ENCODE measurements at places on chromosomes 2 and 18.

DNA sequence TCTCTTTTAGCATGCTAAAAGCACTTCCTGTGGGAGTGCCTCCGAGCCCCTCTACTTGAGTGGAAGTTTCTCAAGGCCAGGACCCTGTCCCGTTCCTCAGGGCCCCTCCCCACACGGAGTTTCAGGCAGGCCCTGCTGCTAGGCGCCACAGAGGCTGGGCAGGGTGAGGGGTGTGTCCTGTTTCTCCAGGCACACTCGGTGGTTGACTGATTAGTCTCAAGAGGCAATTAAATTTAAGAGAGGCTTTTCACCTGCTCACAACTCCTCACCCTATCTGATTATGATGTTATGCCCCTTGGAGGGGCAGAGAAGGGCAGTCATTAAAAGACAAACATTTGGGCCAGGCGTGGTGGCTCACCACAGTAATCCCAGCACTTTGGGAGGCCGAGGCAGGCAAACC is 160.8 kb upstream of the HAAO start:
- peaks cover 59% of the 10 kb centered on the region for H3K4me1 ChIP-seq
- no peak for DNase-seq
- no peaks in the 10 kb centered on the region for H3K27me3 ChIP-seq
- H3K4me3 ChIP-seq: no peak overlapping the region
- H3K36me3 ChIP-seq: no peaks in the 10 kb centered on the region

GRCh38 chr18:3889121-3889520 is 439.1 kb downstream of the TGIF1 start:
- no peak for DNase-seq
- no peak overlapping the region for H3K4me3 ChIP-seq
- no peaks in the 10 kb centered on the region for H3K4me1 ChIP-seq
- no peaks in the 10 kb centered on the region for H3K36me3 ChIP-seq

DNA sequence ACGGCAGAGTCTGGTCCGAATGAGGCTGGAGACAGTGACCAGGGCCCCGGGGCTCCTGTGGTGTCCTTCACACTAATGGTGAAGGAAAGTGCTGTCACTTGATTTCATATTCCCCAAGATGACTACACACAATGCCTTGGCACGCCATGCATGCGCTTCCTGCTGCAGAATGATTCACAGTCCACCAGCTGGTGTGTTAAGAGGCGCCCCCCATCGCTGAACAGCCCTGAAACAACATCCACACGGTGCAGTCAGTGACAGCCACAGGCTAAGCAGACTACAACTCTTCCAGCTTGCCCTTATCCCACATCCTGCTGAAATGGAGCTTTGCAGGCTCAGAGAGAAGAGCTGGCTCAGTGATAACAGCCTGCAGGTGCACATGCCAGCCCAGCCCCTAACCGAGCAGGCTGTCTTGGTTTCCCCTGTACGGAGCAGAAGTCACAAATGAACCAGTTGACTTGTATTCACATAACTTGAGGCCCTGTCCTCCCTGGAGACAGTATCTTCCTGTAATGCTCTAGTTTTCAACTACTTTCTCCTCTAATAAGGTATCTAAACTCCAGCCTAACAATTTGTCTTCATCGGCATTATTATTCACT is 24.3 kb upstream of the CDH20 start:
- no peak overlapping the region for H3K4me3 ChIP-seq
- no peak overlapping the region for H3K27ac ChIP-seq
- no peaks in the 10 kb centered on the region for H3K4me1 ChIP-seq
- no peaks in the 10 kb centered on the region for H3K27me3 ChIP-seq

GRCh38 chr2:64021578-64021977 is 2.4 kb upstream of the VPS54 start:
- peak overlapping the region; percentile 15 for H3K4me3 ChIP-seq
- H3K27ac ChIP-seq: no peak overlapping the region
- no peaks in the 10 kb centered on the region for H3K27me3 ChIP-seq
- peaks cover 6% of the 10 kb centered on the region for H3K36me3 ChIP-seq
- H3K4me1 ChIP-seq: peaks cover 27% of the 10 kb centered on the region

DNA sequence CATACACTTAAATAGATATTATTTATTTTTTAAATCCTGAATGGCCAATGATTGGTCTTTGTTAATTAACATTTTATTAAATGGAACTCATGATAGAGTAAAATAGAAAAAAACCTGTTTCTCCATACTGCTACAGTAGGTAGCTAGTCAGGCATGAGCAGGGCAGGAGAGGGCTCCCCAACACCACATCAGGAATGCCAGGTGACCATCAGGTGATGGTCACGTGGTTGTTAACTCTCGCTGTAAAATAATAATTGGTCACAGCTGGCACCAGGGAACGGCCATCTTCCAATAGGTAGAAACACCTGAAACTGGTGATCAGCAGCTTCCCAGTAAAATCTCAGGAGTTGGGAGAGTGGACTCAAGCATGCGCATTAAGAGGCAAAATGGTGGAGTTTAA is 172.2 kb downstream of the MEIS1 start:
- H3K4me3 ChIP-seq: no peak overlapping the region
- H3K4me1 ChIP-seq: no peaks in the 10 kb centered on the region
- H3K36me3 ChIP-seq: no peaks in the 10 kb centered on the region
- no peak overlapping the region for H3K27ac ChIP-seq

DNA sequence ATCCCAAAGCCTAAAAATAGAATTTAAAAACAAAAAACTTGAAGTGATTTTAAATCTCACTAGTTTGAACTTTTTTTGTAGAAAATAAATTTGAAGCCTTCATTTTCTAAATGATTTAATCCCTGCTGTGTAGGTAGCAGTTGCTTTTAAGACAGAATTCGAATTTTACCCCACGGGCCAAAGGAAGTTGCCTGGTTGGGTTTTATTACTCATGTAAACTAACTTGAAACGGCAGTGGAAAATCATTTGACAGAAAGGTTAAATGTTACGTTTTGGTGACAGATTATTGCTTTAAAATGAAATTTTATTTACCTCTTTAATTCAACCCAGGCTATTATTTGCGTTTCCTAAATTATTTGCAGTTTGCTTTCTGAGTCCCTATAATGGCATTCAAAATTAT is 2.0 kb downstream of the MAPRE2 start:
- H3K27me3 ChIP-seq: no peaks in the 10 kb centered on the region
- peak overlapping the region; percentile 98 for H3K27ac ChIP-seq
- peaks cover 94% of the 10 kb centered on the region for H3K4me1 ChIP-seq
- peak overlapping the region; percentile 98 for H3K4me3 ChIP-seq
- peaks cover 14% of the 10 kb centered on the region for H3K36me3 ChIP-seq

- H3K27me3 ChIP-seq: peaks cover 2% of the 10 kb centered on the region
- no peaks in the 10 kb centered on the region for H3K36me3 ChIP-seq
Observed at GRCh38 chr18:25503567-25504081, 151.7 kb upstream of the ZNF521 start.

- no peaks in the 10 kb centered on the region for H3K36me3 ChIP-seq
- H3K4me3 ChIP-seq: no peak overlapping the region
- H3K27me3 ChIP-seq: peaks cover 12% of the 10 kb centered on the region
- DNase-seq: no peak
- no peak overlapping the region for H3K27ac ChIP-seq
- H3K4me1 ChIP-seq: peaks cover 10% of the 10 kb centered on the region
Observed at GRCh38 chr2:69581774-69582581, 61.6 kb downstream of the AAK1 start.

DNA sequence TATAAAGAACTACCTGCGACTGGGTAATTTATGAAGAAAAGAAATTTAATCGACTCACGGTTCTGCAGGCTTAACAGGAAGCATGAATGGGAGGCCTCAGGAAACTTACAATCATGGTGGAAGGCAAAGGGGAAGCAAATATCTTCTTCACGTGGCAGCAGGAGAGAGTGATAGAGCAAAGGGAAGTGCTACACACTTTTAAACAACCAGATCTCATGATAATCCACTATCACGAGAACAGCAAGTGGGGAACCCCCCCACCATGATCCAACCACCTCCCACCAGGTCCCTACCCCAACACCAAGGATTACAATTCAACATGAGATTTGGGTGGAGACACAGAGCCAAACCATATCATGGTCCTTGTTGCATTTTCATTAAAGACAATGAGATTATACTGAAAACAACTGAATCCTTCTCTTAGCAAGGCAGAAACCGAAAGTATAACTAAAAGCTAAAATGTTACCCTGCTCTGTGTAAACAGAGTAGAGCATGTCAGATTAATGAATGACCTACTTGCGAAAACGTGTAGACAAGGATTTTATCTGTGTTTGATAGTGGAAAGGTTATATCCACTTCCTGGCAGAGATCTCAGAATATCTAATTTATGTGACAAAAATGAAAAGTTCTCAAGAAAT is 60.1 kb upstream of the RBBP8 start:
- H3K36me3 ChIP-seq: no peaks in the 10 kb centered on the region
- DNase-seq: no peak
- peaks cover 7% of the 10 kb centered on the region for H3K4me1 ChIP-seq
- no peaks in the 10 kb centered on the region for H3K27me3 ChIP-seq
- H3K4me3 ChIP-seq: peak overlapping the region; percentile 57

GRCh38 chr2:241937297-241937696 is 67.8 kb downstream of the RTP5 start:
- peaks cover 9% of the 10 kb centered on the region for H3K4me1 ChIP-seq
- no peaks in the 10 kb centered on the region for H3K27me3 ChIP-seq
- H3K4me3 ChIP-seq: no peak overlapping the region
- peaks cover 24% of the 10 kb centered on the region for H3K36me3 ChIP-seq
- DNase-seq: no peak
- no peak overlapping the region for H3K27ac ChIP-seq

GRCh38 chr18:13418013-13418710 is 199.6 kb downstream of the LDLRAD4 start:
- no peak overlapping the region for H3K27ac ChIP-seq
- no peak overlapping the region for H3K4me3 ChIP-seq
- peaks cover 3% of the 10 kb centered on the region for H3K27me3 ChIP-seq
- no peaks in the 10 kb centered on the region for H3K36me3 ChIP-seq

DNA sequence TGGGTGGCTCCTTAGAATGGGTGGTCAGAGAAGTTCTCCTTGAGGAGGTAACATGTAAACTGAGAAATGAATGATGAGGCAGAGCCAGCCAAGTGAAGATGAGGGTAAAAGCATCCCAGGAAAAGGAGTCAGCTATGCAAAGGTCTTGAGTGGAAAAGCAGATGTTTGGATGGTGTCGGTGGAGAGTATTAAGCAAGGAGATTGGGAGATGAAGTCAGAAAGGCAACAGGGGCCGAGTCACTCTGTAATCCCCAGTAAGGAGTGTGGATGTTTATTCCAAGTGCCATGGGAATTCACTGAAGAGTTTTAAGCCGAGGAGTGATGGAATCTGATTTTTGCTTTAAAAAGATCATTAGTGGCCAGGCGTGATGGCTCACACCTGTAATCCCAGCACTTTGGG is 3.4 kb upstream of the STAMBP start:
- H3K36me3 ChIP-seq: peaks cover 10% of the 10 kb centered on the region
- H3K27me3 ChIP-seq: no peaks in the 10 kb centered on the region
- no peak for DNase-seq
- peaks cover 52% of the 10 kb centered on the region for H3K4me1 ChIP-seq
- no peak overlapping the region for H3K4me3 ChIP-seq

- H3K36me3 ChIP-seq: no peaks in the 10 kb centered on the region
- H3K4me1 ChIP-seq: peaks cover 9% of the 10 kb centered on the region
- no peaks in the 10 kb centered on the region for H3K27me3 ChIP-seq
- no peak overlapping the region for H3K4me3 ChIP-seq
Observed at GRCh38 chr18:63083555-63083954, 236.0 kb downstream of the BCL2 start.

DNA sequence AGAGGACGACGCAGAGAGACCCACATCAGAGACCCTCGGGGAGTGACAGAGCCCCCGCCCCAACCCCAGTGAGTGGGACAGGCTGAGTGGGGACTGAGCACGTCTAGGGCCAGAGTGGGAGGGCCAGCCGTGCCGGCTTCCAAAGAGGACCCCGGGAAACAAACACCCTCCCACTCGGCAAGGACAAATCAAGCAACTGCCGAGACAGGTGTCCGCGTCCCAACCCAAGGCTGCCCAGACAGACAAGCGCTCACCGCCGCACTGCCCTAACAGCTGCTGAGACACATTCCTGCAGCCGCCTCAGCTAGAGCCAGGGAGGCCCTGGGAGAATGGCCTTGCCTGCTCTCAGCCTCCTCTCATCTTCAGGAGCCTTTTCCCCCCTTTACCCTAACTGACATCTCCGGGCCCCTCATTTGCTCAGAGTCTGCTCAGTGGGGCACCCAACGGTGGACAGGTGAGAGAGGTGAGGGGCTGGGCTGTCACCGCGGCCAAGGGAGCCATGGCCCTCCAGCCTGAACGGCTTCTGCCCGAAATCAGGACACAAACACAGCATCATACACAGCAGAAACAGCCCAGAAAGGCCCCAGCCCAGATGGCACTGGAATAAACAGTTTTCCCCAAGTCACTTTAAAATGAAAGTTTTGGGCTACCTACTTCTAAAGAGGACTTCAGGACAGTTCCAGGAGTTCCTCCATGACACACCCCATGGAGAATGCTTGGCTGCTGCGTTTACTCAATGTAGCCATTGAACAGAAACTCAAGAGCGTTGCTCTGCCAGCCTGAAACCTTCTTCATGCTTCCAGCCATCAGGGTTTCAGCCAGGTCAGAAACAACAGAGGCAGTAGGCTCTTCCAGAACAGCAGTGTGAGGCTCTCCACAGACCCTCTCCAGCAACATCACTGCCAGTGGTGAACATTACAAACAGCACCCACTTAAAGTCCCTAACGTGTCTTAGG is 23.6 kb downstream of the SLC66A2 start:
- H3K4me3 ChIP-seq: no peak overlapping the region
- peaks cover 87% of the 10 kb centered on the region for H3K36me3 ChIP-seq
- H3K4me1 ChIP-seq: no peaks in the 10 kb centered on the region
- no peak overlapping the region for H3K27ac ChIP-seq
- no peaks in the 10 kb centered on the region for H3K27me3 ChIP-seq

- no peak overlapping the region for H3K27ac ChIP-seq
- peaks cover 80% of the 10 kb centered on the region for H3K36me3 ChIP-seq
- H3K27me3 ChIP-seq: no peaks in the 10 kb centered on the region
Observed at GRCh38 chr2:97769711-97770110, 56.3 kb downstream of the ZAP70 start.

- peak within 1 kb of the TSS; percentile 43 for H3K27ac ChIP-seq
- peaks cover 22% of the 10 kb centered on the region for H3K27me3 ChIP-seq
- peaks cover 15% of the 10 kb centered on the region for H3K4me1 ChIP-seq
- H3K36me3 ChIP-seq: no peaks in the 10 kb centered on the region
- peak; percentile 69 for DNase-seq
Observed at GRCh38 chr2:27123302-27124150, at the start of gene ABHD1. Gene ABHD1, plus strand, starts transcription at chr2:27123815. Its CDS starts 134 bp downstream, at chr2:27123949.

DNA sequence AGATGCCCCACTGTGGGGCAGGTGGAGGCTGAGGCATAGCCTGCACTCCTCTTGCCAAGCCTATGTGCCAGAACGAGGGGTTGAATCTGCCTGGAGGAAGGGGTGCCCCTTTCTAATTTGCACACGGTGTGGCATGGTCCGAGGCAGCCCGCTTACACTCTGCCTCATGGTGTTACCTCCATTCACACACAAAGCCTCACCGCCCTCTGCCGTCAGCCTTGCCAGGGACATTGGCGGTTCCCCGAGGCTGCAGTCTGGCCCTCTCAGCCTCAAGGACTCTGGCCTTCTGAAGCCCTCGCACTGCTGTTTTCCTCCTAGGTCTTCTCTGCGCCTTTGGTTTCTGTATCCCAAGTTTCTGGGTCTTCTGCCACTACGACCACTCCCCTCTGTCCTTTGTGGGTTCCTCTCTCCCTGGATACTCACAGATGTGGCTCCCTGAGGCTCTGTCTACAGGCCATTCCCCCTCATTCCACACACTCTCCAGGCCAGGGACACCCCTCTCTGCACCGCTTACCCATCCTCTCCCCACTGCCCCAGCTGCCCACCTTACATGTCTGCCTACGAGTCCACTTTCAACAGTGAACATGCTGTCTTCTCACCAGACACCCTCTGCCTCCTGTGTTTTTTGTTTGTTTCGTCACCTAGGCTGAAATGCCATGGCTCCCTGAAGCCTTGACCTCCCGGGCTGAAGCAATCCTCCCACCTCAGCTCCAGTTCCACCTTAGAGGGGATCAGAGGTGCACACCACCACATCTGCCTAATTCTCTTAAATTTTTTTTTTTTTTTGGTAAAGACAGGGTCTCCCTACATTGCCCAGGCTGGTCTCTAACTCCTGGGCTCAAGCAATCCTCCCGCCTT is 7.9 kb upstream of the ASPRV1 start:
- no peaks in the 10 kb centered on the region for H3K36me3 ChIP-seq
- H3K4me3 ChIP-seq: no peak overlapping the region
- no peak overlapping the region for H3K27ac ChIP-seq
- H3K4me1 ChIP-seq: no peaks in the 10 kb centered on the region
- no peaks in the 10 kb centered on the region for H3K27me3 ChIP-seq

All from activated B cell treated with CpG ODN at 0.5 μM for 24 hours (primary cell).